ENCODE measurements at places on chromosomes 7 and 10.

DNA sequence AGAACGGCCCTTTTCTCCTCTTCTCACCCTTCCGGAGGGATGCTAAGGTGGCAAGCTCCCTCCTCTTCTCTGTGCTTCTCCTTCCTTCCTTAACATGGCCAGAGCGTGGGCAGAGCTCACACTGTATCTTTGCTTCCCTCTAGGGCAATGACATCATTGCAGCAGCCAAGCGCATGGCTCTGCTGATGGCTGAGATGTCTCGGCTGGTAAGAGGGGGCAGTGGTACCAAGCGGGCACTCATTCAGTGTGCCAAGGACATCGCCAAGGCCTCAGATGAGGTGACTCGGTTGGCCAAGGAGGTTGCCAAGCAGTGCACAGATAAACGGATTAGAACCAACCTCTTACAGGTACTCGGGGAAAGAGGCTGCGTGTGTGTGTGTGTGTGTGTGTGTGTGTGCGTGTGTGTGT is 36.6 kb downstream of the AP3M1 start:
- no peak for DNase-seq

DNA sequence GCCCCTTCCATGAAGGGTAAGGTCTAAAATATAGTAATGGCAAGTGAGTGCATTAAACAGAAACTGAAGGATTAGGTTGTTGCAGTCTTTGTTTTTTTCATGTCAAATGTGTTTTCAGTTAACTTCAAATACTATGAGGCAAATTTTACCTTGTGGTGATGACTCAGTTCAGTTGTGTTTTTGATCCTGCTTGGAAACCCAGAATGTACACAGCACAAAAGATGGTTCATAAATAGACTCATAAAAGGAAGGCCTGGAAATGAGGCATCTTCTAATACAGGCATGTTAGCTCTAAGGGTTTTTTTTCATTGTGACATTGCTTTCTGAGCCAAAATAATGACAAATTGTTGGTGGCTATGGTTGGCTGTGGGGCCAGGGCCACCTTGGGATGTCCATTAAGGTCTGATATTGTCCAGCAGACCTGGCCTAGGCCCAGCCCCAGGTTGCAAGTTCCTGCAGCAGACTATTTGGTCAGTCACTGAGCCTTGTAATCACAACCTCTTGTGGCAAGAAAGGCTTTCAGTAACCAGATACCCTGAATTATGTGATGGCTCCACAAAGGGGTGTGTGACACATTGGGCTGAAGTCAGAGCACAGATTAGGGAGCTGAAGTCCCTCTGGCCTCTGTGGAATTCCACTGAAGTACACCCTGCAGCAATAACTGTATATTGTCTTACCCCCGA is 69.0 kb upstream of the SAMD8 start:
- DNase-seq = no peak

DNA sequence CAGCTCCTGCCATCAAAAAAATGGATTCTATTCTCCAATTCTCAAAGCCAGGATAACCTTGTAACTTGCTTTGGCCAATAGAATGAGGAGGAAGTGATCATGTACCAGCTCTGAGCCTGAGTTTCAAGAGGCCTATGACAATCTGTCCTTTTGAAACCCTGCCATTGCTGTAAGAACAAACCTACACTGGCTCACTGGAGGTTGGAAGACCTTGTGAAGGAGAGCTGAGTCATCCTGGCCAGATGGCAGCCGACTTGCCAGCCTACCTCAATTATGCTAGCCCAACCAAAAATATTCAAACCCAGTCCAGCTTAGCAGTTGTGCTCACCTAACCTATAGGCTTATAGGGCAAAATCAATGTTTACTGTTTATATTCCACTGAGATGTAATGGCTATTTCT is 93.0 kb downstream of the HGF start:
- DNase-seq = no peak

GRCh38 chr7:131945957-131946544 is 389.6 kb upstream of the PODXL start:
- no peak for DNase-seq

DNA sequence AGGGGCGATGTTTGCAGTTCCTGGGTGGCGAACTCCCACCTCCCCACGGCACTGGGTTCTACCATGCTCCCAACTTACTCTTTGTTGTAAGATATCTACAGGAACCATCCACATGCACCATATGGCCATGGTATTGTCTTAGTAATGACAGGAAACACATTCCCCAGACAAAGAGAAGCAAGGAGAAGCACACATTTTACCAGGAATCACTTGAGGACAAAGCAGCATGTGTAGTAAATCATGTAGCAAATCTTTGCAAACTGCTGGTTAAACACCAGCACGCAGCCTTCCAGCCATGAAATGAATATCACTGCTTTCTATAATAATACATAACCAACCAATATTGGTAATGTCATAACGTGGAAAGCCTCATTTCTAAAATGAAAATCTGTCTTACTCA is 101.2 kb downstream of the NRP1 start:
- no peak for DNase-seq

DNA sequence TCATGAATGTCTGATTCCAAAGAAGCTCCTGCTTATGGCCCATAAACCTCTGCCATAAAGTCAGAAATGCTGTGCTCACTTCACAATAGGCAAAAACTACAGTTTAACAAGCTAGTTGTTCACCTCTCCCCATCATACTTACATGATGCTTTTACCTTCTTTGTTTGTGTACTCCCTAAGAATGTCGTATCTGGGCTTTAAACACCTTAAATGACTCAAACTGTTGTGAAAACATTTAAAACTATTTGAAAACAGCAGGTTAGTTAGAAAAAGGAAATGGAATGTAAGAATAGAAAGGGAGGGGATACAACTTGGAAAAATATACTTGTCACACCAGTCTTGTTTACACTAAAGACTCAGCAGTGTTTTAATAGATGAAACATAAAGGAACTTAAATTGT is 128.2 kb upstream of the AGR3 start:
- DNase-seq = no peak

- DNase-seq = no peak
Observed at GRCh38 chr10:43093423-43094076, 16.7 kb downstream of the RET start.

GRCh38 chr7:87534072-87534471 is 58.6 kb upstream of the ABCB4 start:
- DNase-seq = no peak

DNA sequence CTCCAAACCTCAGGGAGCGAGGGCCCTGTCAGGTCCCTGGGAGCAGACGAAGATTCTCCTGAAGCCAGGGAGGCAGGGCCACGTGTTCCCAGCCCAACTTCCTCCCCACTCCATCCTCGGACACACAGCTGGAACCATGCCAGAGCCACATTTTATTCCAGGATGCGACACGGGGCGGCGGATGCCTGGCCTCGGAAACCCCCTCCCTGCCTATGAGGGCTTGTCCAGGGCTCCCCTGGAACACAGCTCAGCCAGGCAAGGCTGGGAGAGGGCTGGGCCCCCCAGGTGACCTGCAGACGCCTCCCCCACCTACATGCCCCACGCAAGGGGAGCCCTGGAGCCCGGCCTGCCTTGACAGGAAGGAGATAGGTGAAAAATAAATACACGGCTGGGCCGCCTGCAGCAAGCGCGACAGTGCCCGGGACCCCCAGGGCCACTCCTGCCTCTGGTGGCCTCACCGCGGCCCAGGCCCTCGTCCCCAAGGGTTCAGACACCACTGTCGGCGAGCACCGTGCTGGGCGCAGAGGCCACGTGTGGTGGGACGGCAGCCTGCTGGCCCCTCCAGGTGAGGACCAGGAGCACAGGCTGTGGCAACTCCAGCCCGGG is 21.5 kb downstream of the GET4 start:
- DNase-seq = no peak

GRCh38 chr10:47349516-47349915 is 1.4 kb downstream of the RBP3 start:
- DNase-seq = no peak

GRCh38 chr7:88046839-88047573 is 113.0 kb downstream of the ADAM22 start:
- DNase-seq = no peak

DNA sequence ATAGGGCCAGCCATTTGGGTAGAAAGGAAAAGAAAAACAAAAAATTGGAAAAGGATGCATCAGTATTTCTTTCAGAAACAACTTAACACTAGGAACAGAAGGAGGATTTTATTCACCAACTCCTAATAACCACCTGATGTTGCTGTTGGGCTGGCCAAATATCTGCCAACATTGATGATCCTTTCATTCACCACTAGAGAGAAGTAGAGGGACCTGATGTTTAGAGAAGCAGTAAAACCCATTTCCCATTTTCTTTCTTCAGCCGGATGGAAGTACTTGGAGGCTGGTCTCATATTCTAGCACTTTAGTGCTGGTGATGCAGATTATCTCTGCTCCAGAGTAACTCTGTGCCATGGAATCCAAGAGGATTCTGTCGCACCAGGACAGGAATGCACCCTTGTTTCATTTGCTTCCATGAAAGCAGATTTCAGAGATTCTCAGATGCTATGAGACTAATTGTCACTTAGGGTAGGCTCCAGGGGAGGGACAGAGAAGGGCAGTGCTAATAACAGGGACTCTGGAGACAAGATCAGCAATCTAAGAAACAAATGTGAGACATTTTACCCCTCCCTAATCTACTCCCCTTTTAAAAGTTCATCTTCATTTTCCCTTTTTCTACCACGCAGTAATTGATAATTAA is 3.1 kb downstream of the KLLN start:
- no peak for DNase-seq

DNA sequence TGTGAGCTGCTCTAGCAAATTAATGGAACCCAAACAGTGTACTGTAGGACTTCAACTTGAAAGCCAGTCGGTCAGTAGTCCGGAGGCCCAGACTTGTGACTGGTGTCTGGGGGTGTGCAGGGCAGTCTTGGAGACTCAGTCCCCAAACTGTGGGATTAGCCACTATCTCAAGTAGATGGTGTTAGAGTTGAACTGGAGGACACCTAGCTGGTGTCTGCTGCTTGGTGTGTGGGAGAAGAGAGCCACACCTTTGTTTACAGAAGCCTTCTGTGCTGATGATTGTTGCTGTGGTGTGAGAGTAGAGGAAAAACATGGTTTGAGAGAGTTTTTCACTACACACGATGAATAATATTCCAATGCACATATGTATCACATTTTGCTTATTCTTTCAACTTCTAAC is 47.4 kb downstream of the CUL2 start:
- DNase-seq = no peak

- peak; percentile 63 for DNase-seq
Observed at GRCh38 chr7:154927624-154928125, 75.2 kb downstream of the PAXIP1 start.

- DNase-seq = no peak
Observed at GRCh38 chr7:77202481-77202976, 2.9 kb upstream of the FGL2 start.

- no peak for DNase-seq
Observed at GRCh38 chr7:132422502-132423111, 153.7 kb downstream of the PLXNA4 start.

DNA sequence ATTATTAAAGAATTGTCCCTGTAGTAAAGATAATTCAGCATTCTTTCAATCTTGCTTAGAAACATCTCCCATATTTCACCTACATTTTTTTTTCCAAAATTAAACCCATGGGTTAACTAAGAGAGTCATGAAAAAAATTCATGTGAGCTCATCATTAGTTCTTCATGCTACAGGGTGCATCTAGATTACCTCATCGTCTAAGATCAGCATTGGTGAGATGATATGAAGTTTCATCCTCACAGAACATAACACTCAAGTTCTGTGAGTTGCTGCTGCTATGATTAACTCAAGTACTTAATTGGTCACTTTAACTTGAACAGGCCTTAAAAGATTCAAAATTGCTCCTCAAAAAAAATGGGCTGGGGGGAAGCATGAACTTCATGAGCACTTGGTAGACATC is 50.0 kb downstream of the RAB11FIP2 start:
- DNase-seq = no peak

DNA sequence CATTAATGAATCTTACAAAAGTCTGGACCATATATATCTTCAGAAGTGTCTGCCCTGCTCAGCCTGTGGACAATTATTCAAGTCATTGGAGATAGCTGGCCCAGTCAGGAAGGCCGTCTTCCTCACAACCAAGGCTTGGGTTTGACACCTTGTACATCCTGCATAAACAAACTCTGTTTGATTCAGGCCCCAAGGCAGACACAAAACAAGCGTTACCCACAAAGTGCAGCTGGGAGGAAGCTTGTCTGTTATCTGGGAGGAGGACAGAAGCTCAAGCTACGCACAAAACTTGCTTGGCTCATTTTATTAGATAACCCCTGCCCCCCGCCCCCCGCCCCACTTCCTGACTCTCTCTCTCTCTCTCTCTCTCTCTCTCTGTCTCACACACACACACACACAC is 166.9 kb upstream of the WDR11 start:
- no peak for DNase-seq

DNA sequence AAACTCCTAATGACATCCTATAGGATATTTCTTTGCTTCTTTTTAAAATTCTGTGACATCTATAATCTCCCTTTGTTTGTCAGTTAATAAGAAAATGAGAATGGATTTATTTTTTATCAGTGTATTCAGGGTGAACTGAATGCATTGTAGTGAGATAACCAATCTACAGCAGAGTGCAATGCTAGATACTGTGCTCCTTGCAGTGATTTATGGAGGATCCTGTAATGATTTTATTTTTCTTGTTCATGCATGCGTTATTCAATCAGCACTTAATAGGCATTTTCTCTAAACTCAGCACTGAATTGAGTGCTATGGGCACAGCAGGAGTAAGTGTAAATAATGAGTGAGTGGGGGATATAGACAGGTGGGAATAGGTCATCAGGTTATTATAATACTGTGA is 253.9 kb downstream of the CDK14 start:
- DNase-seq = no peak

- no peak for DNase-seq
Observed at GRCh38 chr7:143085109-143085508, 33.0 kb downstream of the OR6V1 start.

- DNase-seq = no peak
Observed at GRCh38 chr10:77430530-77430929, 207.1 kb downstream of the KCNMA1 start.

- DNase-seq = no peak
Observed at GRCh38 chr10:95429639-95430038, 131.5 kb downstream of the SORBS1 start.

DNA sequence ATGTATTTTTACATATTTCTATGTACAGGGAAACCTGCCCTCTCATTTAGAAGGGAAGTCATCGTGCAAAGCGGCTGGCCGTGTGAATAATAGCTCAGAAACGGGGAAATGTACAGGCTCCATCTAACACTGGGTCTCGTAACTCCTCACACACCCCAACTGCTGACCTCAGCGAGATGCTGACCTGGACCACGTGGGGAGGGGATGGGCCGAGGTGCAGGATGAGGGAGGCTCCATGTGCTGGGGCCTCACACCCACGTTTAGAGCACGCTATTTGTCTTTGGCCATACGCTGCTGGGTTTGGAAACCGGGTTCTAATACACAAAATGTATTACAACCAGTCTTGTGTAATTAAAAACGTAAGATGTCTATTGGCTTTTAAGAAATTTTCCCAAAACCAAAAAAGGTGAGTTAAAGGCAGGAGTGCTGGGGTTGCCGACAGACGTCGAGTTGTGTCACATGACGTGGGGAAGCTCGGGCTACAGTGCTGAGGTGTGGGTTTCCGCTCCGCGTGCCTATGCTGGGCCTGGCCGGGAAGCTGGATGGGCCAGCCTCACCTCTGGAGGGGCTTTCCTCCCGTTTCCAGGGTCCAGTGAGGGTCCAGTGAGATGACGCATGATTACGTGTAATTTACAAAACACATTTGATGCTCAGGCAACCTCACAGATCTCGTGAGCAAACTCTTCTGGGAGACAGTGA is 215.6 kb downstream of the DNAJB6 start:
- DNase-seq = no peak
